ENCODE measurements at places on chromosomes 6 and 20. TPM values are rescaled to one million over a fixed set of nuclear protein-coding genes. Genes with fewer than 3 reads are reported as not detected.

Gene TAGAP
- not detected for total RNA-seq

Gene PPP1R3G
- total RNA-seq = 3.8 TPM

Gene GHRH
- total RNA-seq = not detected

Gene TBXT
- total RNA-seq = not detected

Gene SASH1
- total RNA-seq = 60.2 TPM

Gene GJE1
- total RNA-seq = not detected

Gene LHFPL5
- not detected for total RNA-seq

Gene HMGCLL1
- not detected for total RNA-seq

Gene PDE10A
- total RNA-seq = 6.1 TPM

Gene RAET1L
- total RNA-seq = not detected

Gene IMPG1
- total RNA-seq = not detected

Gene BCAS4
- total RNA-seq = 2.7 TPM

Measured in fibroblast of the aortic adventitia (primary cell).